ENCODE measurements at places on chromosomes 1 and 21. TPM values are rescaled to one million over a fixed set of nuclear protein-coding genes. Genes with fewer than 3 reads are reported as not detected.

DNA sequence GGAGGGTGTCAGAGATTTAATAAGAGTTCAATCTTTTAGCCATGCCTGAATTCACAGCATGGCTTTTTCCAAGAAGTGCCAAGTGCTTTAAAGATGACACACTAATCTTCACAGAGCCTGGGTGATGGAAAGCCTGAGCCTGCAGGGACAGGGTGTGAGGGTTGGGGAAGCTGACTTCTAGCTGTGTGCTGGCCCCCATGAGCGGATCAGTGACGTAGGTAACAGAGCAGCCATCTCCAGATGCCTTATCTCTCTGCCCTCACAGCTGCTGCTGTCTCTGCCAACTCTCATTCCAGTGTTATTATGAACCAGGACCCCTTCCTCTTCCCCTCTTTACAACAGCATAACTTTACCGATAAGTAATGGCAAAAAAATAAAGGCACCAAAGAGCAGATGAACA, 30.6 kb downstream of the FAM78B start:
- no peak for ATAC-seq

- no peak for ATAC-seq
Measured at GRCh38 chr21:14758849-14759248, 212.7 kb upstream of the SAMSN1 start.

GRCh38 chr1:182620924-182621585, 16.9 kb upstream of the RGS16 start:
- ATAC-seq: peak; percentile 64

GRCh38 chr21:17438635-17439034, 74.2 kb upstream of the CXADR start:
- no peak for ATAC-seq

DNA sequence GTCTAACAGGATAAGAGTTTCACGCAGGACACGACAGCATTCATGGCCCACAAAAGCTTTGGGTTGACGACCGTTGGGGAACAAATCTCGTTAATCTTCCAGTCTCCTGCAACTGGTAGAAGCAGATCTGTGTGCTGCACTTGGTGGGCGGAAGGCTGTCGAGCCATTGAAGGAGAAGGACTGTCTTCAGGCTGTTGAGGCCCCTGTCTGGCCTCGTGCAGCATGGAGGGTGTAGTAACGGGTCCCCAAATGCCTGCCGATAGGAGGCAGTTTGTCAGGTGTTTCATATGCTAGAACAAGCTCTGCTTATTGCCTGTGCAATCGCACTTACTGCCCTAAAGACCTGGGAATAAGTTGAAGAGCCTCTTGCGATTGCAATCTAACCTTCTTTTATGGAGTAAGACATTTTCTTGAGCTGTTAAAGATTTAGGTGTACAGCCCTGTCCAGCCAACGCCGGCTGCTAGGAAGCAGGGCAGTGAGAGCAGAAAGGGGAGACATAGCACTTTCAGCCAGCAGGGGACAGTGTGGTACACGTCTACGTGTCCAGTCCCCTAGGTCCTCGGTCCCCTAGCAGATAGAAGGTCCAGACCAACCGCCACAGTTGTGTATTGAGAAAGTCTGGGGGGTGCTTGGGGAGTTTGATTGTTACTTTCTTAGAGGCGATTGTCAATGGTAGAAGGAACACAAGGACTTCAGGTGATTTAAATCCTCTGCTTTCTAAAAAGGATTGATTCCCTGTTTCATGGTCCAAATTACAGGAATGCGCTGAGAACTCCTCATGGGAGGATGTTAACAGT, 102.3 kb upstream of the TMPRSS2 start:
- peak; percentile 54 for ATAC-seq

DNA sequence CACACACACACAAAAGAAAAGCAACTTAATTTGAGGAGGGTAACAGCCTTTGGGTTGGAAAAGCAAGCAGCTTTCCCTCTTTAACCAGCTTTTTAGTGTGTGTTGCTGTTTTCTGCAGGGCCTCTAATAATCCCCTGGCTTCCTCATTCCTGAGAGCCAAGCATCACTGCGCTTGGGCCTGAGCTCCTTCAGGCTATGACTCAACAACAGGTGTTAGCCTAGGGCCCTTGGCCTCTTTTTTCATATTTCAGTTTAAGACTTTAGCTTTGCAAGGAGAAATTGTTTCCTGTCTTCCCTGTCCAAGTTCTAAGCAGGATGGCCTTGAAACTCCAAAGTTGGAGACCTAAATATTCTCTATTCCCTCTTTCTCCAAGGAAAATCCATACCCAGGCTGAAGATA, 26.2 kb upstream of the SNX27 start:
- ATAC-seq: no peak

- ATAC-seq: peak; percentile 31
Measured at GRCh38 chr1:186304982-186305949, 69.8 kb downstream of the TPR start.

DNA sequence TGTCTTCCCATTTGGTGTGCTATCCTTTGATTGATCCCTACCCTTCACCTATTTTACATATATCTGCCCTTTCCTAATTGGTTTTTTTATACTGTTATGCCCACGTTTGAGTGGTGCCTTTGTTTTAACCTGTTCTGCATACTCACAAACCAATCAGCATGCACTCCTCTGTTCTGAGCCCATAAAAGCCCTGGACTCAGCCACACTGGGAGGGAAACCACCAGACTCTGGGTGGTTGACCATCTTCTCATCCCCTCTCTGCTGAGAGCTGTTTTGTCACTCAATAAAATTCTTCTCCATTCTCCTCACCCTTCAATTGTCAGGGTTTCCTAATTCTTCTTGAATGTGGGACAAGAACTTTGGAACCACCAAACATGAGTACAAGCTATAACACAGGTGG, 989.8 kb downstream of the ADGRL2 start:
- ATAC-seq: no peak

The MAP1LC3C gene
- not detected for total RNA-seq

The CD48 gene
- 179 TPM for total RNA-seq
